ENCODE measurements at places on chromosomes 16 and 17.

DNA sequence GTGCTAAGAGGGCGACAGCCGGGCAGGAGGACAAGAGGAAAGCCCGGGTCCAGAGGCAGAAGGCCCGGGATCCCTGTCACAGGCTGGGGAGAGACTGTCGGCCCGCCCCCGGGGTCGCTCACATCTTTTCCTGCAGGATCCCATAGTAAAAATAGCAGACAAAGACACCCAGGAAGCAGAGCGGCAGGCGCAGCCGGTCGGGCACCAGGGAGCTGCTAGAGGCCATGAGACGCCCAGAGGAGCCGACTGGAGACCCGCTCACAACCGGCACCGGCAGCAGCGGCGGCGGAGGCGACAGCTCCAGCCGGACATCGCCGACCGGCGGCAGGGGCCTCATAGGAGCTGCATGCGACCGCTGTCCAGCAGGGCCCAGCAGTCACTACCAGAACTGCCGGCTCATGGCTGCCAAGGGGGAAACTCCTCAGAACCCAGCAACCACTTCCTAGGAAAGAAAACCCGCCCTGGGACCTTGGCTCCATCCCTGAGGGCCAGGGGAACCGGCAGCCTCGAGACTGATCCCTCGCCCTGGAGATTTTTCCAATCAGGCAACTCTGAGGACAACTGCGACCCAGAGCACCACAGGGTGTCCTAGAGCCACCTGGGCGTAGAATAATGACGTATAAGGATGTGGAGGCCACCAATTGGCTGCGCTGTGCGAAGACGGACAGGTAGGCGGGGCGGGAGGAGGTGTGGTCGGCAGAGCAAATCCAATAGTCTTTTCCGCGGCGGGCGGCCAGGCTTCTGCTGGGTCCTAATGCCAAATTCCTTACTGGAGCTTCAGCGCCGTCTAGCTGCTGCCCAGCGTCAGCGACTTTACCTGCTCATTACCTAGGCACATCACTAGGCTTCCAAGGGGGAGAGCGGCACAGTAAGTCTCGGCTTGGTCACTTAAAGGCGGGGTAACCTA, at the start of gene SLC35B1:
Gene SLC35B1, minus strand, starts transcription at position 357 of the 907 bp plus-strand sequence. Its CDS starts 131 bp downstream, at position 226.
- DNase-seq, result peak; percentile 99

GRCh38 chr16:11792410-11793241, 4.4 kb downstream of the ZC3H7A start:
- DNase-seq, result no peak

- peak; percentile 18 for DNase-seq
These were observed 51.3 kb downstream of the NKD1 start for GRCh38 chr16:50599494-50599893.

DNA sequence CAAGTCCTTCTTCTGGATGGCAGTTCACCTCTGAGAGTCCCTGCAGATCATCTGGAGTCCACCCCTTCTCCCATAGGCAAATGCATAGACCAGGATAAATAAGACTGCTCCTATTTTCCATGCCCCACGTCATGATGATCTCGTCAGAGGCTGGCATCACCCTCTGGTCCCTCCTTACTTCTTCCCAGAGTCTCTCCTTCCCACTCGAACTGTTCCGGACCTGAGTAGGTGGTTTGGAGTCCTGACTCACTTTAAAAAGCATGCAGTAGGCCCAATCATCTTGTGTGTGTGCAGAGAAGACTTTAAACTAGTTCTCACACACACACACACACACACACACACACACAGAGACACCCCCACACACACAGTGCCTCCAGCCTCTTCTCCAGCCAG, 72.0 kb downstream of the SOX9 start:
- no peak for DNase-seq

GRCh38 chr16:80463326-80463725, 77.5 kb upstream of the DYNLRB2 start:
- DNase-seq, result no peak

DNA sequence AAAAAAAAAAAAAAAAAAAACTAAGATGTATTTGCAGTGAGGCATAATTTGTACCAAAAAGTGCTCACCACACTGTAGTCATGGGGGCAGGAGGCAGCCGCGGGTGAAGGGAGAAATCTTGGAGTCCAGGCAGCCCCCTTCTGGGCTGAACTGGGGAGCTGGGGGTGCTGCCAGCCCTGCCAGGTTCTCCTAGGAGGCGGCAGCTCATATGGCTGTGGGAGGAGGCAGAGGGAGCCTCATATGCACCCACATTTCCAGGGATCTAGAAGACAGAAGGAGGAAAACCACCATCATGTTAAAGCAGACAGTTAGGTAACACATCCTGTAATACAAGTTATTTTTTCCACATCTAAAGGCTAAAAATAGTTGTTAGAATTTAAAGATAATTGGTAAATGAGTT, 16.3 kb downstream of the MAPT start:
- no peak for DNase-seq

- DNase-seq, result no peak
These were observed 102.1 kb downstream of the KIF2B start for GRCh38 chr17:53924530-53925455.

DNA sequence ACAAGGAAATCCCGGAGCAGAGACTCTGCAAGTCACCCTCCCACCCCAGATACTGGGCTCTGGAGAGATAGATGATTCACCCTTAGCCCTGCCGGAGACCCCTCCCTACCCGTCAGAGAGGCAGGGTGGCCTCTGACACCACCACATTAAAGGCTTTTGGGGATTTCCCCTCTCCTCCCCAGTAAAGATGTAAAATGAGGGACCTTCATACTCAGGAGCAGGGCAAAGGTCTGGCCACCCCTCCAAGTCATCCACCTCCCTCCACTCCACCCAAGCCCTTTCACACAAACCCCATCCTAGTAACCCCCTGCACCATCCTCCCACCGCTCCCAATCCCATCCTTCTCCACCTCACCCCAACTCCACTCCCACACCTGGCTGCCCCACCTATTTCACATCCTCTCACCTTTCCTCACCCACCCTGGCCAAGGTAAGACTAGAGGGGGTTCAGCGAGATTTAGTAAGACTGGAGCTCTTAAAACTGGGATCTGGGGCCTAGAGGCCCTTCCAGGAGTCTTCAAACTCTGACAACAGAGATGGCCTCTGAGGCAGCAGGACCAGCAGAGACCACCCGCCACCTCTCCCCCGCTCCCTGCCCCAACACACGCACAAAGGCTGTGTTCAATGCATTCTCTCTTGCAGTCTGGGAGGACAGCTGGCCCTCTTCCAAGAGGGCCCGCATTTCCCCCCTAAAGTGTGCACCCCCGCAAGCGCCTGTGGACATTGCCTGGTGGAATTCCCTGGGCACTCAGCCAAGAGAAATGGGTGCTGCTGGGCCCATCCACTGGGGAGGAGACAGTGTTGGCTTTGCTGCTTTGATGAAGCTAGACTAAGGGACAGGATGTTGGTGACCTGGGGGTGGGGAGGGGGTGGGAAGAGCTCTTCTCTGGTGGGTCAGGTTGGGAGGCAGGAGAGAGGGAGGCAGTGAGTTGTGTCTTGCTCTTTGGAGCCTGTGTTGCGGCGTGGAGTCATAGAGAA, 1.1 kb downstream of the ABAT start:
- no peak for DNase-seq

- no peak for DNase-seq
These were observed 4.4 kb downstream of the CBX4 start for GRCh38 chr17:79834565-79835469.
